Mesenchymal stem cell (in vitro differentiated cells and primary cell): ENCODE measurements at places on chromosomes 1 and 21.

GRCh38 chr1:167012570-167012969 is 23.5 kb downstream of the MAEL start:
- H3K4me3 ChIP-seq: no peak overlapping the region
- H3K27ac ChIP-seq: no peak overlapping the region
- H3K36me3 ChIP-seq: no peaks in the 10 kb centered on the region
- H3K4me1 ChIP-seq: no peaks in the 10 kb centered on the region
- no peak for DNase-seq

DNA sequence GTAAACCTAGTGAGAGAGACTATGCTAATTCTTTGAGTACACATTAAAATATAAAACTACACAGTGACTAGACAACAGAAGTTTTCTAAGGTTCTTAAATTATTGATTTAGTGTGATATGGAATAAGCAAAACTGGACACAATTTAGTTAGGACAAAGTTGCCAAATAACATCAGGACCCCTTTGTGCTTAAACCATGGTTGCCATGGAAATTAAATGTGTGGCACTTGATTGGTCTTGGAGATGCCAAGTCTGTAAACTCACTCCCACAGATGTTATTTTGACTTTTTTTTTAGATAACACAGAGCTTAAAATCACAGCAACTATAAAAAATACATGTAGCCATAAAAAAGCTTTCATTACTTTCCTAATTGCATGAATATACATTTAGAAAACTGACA is 234.6 kb downstream of the BRINP3 start:
- H3K4me1 ChIP-seq: no peaks in the 10 kb centered on the region
- no peak overlapping the region for H3K4me3 ChIP-seq
- H3K36me3 ChIP-seq: no peaks in the 10 kb centered on the region
- H3K27me3 ChIP-seq: no peaks in the 10 kb centered on the region
- no peak overlapping the region for H3K27ac ChIP-seq

DNA sequence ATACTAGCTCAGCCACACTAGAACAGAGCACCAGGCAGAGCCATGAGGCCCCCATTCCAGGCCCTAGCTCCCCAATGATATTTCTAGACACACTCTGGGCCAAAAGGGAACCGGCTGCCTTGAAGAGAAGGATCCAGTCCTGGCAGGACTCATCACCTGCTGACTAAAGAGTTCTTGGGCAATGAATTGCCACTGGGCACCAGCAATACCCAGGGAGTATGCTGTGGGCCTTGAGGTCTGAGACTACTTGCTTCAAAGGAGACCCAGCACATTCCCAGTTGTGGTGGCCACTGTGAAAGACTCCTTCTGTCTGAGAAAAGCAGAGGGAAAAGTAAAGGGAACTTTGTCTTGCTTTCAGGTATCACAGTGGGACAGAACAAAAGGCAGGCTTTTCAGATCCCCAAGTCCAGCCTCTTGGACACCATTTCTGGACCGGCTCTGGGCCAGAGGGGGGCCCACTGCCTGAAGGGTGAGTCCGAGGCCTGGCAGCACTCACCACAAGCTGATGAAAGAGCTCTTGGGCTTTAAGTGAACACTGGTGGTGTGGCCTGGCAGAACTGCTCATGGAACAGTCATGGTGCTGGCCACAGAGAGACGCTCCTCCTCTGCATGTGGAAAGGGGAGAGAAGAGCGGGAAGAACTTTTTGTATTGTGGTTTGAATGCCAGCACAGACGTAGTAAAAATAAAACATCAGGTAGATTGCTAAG is 72.5 kb downstream of the CDC42BPA start:
- no peaks in the 10 kb centered on the region for H3K36me3 ChIP-seq
- H3K27ac ChIP-seq: no peak overlapping the region
- H3K4me1 ChIP-seq: peaks cover 6% of the 10 kb centered on the region
- no peak overlapping the region for H3K4me3 ChIP-seq
- DNase-seq: no peak

- no peak for DNase-seq
- no peaks in the 10 kb centered on the region for H3K27me3 ChIP-seq
- peaks cover 7% of the 10 kb centered on the region for H3K36me3 ChIP-seq
These were observed 216.9 kb downstream of the APP start for GRCh38 chr21:25953659-25954058.

DNA sequence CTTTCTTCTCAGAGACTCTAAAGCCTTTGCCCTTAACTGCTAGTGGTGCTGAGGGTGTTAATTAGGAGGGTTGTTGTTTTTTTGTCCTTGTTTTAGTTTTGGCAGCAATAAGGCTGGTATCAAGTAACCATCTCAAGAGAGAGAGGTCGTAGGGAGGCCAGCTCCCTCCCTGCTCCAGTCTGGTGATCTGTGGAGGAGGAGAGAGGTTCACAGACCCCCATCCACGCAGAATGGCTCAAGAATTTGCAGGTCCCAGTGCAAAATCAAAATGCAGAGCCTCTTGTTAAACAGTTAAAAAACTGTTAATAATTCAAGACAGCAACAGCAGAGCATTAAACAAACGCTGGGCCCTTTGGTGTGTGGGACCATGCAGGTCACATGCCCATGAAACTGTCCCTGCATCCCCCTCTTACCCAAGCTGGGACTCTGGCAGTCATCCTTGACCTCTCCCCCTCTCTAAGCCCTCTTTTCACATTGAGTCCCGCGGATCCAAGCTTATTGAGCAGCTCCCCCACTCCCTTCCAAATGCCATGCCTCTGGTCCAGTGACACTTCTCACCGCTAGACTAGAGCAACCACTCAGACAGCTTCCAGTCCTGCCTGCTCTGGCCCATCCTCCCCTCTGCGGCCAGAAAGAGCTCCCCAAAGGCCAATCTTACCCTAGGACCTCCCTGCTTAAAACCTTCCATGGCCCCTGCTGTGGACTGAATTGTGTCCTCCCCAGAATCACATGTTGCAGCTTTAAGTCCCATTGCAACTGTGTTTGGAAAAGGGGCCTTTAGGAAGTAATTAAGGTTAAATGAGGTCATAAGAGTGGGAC is 47.7 kb upstream of the RPL11 start:
- H3K27me3 ChIP-seq: peaks cover 49% of the 10 kb centered on the region
- DNase-seq: no peak
- H3K4me1 ChIP-seq: no peaks in the 10 kb centered on the region
- no peak overlapping the region for H3K4me3 ChIP-seq

- no peak for DNase-seq
- peaks cover 45% of the 10 kb centered on the region for H3K36me3 ChIP-seq
- H3K27me3 ChIP-seq: no peaks in the 10 kb centered on the region
These were observed 27.4 kb downstream of the MAP7D1 start for GRCh38 chr1:36183309-36183856.

GRCh38 chr1:94670273-94670672 is 128.7 kb upstream of the F3 start:
- DNase-seq: peak; percentile 34
- H3K4me3 ChIP-seq: no peak overlapping the region
- H3K36me3 ChIP-seq: no peaks in the 10 kb centered on the region
- no peaks in the 10 kb centered on the region for H3K4me1 ChIP-seq
- no peaks in the 10 kb centered on the region for H3K27me3 ChIP-seq

DNA sequence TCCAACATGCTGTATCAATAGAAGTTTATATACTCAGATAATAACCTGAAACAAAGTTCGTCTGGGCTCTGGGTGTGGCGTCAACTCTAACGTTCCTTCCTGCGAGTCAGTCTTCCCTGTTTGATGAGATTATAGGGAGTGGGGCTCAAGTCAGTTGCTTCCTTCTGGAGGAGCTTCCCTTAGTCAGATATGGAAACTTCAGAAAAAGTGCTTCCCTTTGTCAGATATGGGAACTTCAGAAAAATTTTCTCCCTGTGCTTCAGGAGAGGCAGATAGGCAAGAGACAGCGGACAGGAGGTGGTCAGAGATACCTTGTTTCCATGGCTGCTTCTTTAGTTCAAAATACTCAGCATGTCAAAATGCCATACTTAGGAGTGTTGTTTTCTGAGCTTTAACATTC is 51.1 kb upstream of the PRDX6 start:
- H3K4me1 ChIP-seq: peaks cover 2% of the 10 kb centered on the region
- H3K27ac ChIP-seq: no peak overlapping the region
- no peak overlapping the region for H3K4me3 ChIP-seq

GRCh38 chr1:223114871-223115270 is 28.2 kb downstream of the TLR5 start:
- no peaks in the 10 kb centered on the region for H3K36me3 ChIP-seq
- H3K27me3 ChIP-seq: peaks cover 16% of the 10 kb centered on the region
- DNase-seq: peak; percentile 39
- H3K4me1 ChIP-seq: no peaks in the 10 kb centered on the region
- no peak overlapping the region for H3K4me3 ChIP-seq

DNA sequence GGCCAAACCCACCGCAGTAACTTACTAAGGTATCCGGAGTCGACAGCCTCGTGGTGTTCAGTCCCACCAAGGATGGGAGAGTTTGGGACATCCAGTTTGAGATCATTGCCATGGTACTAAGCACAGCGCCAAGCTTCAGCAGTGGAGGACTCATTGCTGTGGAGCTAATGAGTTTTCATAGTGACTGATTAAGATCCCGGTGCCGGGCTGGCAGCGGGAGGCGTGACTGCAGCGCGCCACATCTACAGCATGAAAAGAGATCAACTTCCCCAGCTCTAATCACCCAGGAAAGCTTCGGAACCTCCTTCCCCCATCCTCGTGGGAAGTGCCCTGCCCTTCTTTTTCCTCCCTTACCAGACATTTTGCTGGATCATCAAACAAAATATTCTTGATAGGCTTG is 149.9 kb downstream of the OLFM3 start:
- H3K36me3 ChIP-seq: no peaks in the 10 kb centered on the region
- no peak for DNase-seq
- no peaks in the 10 kb centered on the region for H3K27me3 ChIP-seq
- peaks cover 2% of the 10 kb centered on the region for H3K4me1 ChIP-seq
- no peak overlapping the region for H3K27ac ChIP-seq
- H3K4me3 ChIP-seq: no peak overlapping the region

DNA sequence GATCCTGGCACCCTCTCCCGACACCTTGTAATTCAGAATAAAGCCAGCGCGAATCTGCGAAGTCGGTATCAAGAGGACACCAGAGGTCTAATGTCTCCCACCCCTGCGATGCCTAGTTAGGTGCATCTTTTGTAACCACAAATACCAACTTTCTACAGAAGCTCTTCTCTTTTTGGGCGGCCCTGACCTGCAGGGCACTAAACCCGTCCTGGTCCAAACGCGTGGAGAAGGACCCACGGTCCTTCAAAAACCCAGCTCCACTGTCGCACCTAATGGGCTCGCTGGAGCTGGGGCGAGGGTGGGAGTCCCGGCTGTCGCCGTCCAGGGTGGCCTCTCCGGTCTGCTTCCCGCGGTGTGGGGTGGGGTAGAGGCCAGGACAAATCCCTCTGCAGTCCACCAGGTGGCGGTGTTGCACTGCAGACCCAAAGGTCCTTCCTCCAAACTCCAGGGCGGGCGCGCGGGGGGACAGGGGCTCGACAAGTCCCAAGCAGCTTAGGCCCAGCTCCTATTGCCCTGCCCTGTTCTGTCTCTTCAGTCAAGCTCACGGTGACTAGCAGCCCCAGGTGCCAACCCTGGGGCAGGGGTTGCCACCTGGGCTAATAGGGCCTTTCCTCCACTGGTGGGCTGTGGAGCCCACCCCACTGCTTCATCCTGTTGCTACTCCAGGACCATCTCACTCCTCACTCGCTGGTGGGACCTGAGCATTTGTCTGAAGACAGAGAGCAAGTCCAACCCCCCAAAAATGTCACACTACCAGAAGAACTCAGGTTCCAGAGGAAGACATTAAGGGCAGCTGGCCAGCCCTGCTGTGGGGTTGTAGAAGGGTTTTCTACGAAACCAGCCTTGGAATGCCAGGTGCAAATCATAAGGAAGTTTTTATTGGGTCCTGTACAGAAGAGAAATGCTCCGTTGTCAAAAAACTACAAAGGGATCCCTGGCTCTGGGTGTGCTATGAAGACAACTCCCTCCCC is 2.8 kb downstream of the HES3 start:
- no peak overlapping the region for H3K4me3 ChIP-seq
- H3K4me1 ChIP-seq: peaks cover 36% of the 10 kb centered on the region
- H3K27ac ChIP-seq: no peak overlapping the region
- no peaks in the 10 kb centered on the region for H3K36me3 ChIP-seq
- peak; percentile 71 for DNase-seq

DNA sequence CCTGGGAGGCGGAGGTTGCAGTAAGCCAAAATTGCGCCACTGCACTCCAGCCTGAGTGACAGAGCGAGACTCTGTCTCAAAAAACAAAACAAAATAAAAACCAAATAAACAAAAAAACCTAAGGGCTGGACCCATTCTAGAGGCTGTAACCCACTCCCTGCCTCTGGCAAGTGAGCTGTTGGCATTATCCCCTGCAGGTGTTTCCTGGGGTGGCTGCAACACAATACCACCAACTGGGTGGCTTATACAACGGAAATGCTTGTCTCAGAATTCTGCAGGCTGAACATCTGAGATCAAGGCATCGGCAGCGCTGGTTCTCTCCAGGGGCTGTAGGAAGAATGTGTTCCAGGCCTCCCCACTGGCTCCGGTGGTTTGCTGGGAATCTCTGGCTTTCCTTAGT is 15.2 kb downstream of the LRRC38 start:
- no peaks in the 10 kb centered on the region for H3K36me3 ChIP-seq
- no peak overlapping the region for H3K27ac ChIP-seq
- H3K4me3 ChIP-seq: no peak overlapping the region
- H3K4me1 ChIP-seq: no peaks in the 10 kb centered on the region
- peaks cover 40% of the 10 kb centered on the region for H3K27me3 ChIP-seq
